Right forelimb (tissue), 1 donor: ENCODE measurements at places on chromosomes 2 and 18.

DNA sequence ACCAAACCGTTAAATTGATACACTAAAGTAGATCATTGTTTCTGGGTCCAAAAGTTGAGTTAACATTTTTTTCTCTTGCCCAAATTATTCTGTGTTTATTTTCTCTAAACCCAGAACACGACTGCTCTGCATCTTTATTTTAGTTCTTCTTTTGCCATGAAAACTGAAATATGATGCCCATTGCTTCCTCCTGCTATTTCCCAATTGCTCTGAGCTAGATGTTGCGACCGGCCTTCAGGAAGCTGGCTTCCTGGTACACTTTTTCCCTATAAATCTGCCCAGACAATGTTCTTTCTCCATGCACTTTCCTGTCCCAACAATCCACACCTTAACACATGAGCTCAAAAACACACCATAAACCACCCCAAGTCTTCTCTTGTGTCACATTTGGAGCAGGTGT lies 501.4 kb downstream of the FBXO15 start:
- no peak for DNase-seq

GRCh38 chr2:218381916-218382366 lies at the start of gene SLC11A1:
SLC11A1 (plus strand) TSS chr2:218382273; CDS start chr2:218382369, 96 bp downstream.
- no peak for DNase-seq

GRCh38 chr2:61396005-61396404 lies 74.9 kb downstream of the USP34 start:
- DNase-seq = no peak

- no peak for DNase-seq
Observed at GRCh38 chr2:231685349-231686191, 22.8 kb upstream of the PTMA start.

GRCh38 chr2:226795281-226796011 lies 4.2 kb downstream of the IRS1 start:
- DNase-seq = no peak
